ENCODE measurements at places on chromosomes 2 and 18.

- DNase-seq, result no peak
These were observed 68.7 kb upstream of the PSMD14 start for GRCh38 chr2:161239326-161240109.

DNA sequence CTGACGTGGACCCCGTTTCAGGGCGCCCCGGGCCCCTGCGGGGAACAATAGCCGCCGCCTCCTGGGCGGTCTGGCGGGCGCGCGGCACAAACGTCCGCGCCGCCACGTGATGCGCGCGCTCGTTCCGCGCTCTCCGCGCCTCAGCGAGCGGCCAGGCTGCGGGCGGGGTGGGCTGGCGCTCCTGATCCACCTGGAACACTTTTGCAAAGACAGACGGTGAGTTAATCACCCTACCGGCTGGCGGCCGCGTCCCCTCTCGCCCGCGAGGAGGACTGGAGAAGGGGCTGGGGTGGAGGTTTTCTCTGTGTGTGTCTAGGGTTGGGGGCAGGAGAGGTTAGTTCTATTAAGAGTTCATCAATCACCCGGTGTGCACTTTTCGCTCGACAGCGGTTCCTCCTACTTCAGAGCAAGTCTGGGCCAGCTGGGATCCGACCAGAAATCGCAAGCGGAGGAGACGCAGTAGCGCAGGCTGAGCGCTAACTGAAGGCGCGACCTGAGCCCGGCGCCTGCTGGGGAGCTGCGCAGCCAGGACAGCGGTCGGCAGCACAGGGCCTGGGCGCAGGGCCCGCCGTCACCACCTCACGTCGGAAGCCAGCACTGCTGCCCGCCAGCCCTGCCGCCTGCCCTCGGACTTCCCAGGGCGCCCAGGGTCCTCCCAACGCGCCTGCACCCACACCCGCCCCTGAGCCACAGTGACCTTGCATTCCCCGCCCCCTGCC is 10.3 kb upstream of the HOXD1 start:
- no peak for DNase-seq

GRCh38 chr2:202410092-202410491 is 34.0 kb downstream of the BMPR2 start:
- no peak for DNase-seq

DNA sequence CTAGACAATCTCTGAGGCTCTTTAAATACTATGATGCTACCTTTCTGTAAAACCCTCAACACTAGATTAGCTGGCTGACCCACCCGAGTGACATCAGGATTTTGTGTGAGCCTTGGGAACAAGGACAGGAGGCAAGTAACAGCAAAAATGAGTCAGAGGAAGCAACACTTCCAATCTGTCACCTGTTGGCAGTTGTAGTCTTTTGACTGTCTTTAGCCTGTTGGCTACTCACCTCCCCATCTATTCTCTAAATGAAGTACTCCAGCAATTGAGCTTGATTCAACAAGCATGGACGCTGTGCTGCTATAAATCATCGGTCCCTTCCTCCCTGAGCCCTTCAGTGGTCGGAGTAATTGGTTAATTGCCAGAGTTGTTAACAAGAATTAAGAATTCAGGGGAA is 898.7 kb downstream of the BCL11A start:
- DNase-seq, result no peak

DNA sequence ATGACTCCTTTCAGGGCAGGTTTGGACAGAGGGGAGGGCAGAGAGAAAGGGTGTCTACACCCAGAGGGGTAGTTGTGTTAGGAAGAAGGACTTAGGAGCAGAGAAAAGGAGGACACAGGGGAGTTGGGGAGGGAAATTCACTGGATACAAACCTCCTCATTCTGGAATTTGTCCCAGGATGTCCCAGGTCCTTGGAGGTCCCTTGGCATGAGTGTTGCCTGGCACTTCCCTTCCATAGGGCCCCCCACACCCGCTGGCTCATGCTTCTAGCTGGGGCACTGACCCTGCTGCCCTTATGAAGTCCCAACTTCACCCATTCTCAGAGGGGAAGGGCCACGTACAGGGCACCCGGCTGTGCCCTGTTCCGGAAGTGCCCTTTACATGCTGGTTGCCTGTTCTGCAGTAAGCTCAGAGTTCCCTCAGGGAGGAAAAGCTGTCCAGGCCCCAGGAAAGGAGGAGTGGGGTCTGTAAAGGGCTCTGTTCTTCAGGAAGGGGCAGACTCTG is 93.6 kb upstream of the SMAD2 start:
- DNase-seq, result no peak

- DNase-seq, result no peak
These were observed 125.9 kb upstream of the CXCR4 start for GRCh38 chr2:136243638-136244535.

GRCh38 chr2:212843409-212844199 is 305.0 kb upstream of the ERBB4 start:
- DNase-seq, result no peak

DNA sequence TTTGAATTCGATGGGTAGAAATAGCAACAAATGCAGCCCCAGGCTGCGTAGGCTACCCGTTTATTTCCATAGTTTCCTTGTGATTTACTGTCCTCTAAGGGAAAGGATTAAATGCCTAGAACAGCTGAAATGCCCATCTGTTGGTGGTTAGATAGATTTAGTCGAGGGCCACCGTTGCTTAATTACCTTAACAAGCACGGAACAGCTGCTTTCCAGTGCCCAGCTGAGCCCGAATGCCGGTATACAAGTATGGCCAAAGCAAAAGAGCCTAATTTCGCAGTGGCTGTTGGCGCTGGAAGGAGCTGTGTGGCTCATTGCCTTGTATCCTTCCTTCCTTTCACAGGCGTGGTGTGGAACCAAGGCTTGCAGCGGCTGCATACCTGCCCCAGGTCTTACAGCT is 109.1 kb downstream of the CABLES1 start:
- DNase-seq, result no peak

DNA sequence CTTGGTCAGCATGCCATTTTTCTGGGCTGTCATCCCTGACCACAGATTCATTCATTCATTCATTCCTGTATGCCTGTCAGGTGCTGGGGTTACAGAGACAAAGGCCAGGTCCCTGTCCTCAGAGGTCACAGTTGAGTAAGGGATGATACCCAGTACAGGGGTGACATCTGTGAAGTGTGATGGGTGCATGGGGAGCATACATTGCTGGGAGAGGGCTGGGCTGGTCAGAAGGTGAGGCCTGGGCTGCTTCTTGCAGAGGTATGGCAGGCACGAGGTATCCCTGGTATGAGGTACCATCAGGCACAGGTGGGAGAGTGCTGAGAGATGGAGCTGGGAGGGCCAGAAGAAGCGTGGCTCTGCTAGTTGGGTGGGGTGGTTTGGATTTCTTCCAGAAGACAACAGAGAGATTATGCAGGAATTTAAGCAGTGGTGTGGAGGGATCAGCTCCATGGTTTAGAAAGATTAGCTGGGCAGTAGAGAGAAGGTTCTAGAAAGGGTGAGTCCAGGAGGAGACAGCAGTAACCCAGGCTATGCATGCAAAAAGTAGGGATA is 181.9 kb upstream of the HAAO start:
- no peak for DNase-seq

DNA sequence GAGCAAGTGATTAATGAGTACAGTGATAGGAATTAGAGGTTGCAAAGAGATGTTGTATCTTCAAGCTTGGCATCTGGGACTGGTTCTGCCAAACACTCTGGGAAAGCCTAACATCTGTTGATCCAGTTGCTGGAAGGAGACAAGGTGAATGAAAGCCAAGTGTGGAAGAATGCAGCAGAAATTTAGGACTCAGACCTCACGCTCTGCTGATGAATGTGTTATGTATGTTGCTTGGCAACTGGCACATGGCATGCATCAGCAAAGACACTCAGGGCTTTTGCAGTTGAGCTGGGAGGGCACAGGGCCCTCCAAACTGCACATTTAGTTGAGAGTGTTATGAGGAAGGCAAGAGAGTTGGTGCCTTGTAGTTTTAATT is 105.5 kb downstream of the COLEC12 start:
- DNase-seq, result peak; percentile 97

- no peak for DNase-seq
These were observed 79.1 kb downstream of the MCFD2 start for GRCh38 chr2:46836295-46837111.

- DNase-seq, result no peak
These were observed 68.3 kb downstream of the LRPPRC start for GRCh38 chr2:43927442-43927841.

DNA sequence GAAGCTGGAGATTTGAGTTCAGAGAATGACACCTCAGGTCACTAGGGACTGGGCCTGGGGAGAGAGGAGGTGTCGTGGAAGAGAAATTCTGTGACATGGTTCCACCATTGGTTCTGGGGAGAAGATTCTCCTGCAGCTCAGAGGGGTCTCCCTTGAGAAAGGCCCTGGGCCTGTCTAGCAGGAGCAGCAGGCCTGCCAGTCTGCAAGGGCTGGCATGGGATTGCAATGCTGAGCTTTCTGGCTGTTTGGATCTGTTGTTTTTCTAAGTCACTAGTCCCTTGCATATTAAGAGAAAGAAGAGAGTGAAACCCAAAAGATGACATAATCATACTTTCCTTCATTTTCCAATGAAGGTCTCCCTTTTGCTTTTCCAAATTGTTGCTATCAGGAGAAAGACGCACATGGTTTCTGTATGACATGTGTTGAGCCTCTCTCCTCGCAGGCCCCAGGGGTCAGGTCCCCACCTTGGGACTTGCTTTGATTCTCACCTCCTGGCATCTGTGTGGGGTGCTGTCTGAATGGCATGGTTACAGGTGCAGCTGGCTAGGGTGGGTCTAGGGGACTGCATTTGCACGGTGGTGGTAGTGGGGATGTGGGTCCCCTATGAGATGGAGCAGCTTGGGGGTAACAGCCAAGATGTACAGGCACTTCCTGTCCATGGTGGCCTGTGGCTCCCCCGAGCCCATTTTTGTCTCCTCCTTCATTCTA is 117.8 kb downstream of the GLI2 start:
- DNase-seq, result no peak

DNA sequence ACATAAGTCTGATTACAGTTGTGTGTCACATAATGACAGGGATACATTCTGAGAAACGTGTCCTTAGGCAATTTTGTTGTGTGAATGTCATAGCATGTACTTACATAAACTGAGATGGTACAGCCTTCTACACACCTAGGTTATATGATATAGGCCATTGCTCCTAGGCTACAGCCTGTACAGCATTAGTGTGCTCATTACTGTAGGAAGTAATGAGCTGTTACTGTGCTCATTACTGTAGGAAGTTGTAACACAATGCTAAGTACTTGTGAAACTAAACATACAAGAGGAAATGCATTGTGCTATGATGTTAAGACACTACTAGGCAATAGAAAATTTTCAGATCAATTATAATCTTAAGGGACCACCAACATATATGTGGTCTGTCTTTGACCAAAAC is 72.8 kb downstream of the UPP2 start:
- DNase-seq, result no peak

DNA sequence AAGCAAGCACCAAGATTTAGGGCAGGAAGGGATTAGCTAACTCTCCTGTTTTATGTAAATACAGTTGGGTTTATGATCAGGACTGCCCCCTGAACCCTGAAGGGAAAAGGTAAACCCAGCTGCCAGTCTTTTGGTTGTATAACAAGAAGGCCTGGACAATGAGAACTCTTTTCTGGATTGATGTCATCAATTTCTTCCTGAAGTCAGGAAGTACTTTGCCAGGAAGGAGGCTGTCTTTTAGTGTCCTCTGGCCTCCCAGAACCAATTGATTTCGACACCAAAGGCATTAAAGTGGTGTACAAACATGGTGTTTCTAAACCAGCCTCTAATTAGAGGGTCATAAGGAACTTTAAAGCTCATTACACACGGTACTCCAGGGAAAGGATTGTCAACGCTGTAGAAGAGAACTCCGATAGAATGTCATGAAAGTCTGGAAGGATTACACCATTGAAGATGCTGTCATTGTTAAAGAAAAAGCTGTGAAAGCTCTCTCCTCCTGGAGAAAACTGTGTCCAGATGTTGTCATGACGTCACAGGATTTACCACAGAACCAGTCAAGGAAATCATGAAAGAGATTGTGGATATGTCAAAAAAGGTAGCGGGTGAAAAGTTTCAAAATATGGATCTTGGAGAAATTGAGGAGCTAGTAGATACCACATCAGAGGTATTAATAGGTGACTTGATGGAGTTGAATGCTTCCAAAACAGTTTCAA is 78.8 kb downstream of the ANKRD12 start:
- no peak for DNase-seq

DNA sequence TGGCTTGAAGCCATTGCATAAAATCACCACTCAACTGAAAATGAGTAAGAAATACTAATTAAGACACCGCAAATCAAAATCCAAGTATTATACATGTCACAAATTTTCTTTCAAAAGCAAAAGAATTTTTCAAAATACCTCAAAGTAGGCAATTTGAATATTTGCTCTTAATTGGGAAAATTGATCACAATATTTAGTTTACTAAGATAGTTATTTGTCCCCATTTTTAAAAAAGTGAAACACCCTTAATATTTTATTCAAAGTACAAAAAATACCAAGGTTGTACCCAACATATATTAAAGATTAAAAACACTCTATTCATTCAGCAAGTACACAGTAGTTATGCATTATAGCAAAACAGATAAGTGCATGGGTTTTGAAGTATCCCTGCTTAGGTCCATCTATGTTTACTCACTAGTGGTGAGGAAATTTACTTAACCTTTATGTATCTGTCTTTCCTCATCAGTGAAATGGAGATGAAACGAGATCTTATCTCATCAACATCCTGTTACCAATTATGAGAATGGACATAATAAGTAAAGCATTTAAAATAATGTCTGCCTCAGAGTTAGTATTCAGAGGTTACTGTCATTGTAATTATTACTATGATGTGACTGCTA is 35.1 kb downstream of the VPS54 start:
- DNase-seq, result no peak

DNA sequence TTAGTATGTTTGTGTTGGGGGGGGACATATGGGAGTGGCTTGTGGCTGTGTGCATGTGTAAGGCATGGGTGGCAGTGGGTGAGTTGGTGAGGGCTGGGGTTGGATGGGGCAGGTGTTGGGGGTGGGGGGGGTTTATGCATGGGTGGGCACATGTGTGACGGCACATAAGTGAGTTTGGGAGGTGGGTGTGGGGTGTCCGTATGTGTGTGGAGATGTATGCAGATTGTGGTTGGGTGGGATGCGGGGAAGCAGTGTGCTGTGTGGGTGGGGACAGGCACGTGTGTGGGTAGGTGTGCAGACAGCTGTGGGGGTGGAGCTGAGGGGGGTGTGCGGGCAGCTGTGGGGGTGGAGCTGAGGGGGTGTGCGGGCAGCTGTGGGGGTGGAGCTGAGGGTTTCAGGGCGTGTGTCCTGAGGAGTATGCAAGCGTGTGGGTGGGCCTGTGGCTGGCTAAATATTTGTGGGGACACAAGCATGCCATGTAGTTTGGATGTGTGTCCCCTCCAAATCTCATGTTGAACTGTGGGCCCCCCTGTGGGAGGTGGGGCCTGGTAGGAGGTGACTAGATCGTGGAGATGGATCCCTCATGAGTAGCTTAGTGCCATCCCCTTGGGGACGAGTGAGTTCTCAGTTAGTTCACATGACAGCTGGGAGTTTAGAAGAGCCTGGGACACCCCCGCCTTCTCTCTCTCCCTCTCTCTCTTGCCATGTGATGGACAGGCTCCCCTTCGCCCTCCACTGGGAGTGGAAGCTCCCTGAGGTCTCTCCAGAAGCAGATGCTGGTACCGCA is 59.4 kb downstream of the ANKMY1 start:
- DNase-seq, result no peak

GRCh38 chr2:44801841-44802776 is 139.4 kb upstream of the SIX3 start:
- no peak for DNase-seq

Data from HFF-Myc (cell line).